ENCODE measurements at places on chromosomes 2 and 18.

DNA sequence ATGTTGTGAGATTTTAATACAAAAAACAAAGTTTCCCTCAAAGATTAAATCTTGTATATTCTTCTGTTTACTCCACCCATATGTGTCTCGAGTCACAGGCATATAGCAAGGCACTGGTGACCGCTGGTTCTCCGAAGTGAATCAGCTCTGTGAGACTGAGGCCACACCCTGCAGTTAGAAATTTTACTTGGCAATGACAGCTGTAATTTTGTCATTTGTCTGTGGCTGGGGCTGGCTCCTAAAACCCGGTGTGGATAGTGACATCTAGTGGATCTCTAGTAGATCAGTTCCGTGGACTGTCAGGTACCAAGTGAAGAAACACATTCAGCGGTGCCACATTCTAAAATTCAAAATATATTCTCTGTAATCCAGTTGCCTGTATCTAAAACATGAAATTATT is 278.0 kb downstream of the NEDD4L start:
- DNase-seq, result peak; percentile 49

DNA sequence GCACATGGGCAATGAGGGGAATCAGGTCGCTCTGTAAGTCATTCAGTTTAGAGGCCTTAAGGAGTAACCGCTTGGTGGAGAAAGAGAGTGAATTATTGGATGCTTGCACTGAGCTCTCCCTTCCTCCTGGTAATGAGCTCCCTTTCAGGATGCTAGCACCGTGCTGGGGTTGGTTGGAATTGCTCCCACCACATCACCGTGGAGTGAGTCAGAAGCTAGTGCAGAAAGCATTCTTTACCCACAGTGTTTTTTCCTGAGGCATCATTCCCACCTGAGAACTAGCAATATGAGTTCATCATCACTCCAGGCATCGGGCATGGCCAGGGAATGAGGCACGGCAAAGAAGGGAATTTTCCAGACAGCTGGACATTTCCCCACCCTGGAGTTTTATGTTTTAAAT is 57.6 kb downstream of the ITGB6 start:
- no peak for DNase-seq

- DNase-seq, result no peak
Measured at GRCh38 chr2:191065785-191066184, 51.8 kb upstream of the STAT1 start.

DNA sequence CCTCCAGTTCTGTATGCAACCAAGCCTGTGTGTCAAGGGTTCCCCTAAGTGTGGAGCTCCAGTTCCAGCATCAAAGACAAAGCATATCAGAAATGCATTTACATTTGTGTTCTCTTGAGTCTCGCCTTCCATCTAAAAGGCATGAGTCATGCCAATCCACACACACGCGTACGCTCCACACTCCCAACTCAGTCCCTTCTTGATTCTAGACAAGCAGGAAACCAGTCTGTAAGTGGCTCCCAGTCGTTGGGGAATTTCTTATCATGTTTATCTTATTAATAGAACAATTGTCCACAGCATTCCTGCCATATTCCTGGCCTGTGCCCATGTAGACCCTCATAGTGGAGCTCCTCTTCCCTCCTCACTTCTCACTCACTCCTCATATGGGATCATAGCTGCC is 86.4 kb upstream of the SLC35G4 start:
- no peak for DNase-seq

DNA sequence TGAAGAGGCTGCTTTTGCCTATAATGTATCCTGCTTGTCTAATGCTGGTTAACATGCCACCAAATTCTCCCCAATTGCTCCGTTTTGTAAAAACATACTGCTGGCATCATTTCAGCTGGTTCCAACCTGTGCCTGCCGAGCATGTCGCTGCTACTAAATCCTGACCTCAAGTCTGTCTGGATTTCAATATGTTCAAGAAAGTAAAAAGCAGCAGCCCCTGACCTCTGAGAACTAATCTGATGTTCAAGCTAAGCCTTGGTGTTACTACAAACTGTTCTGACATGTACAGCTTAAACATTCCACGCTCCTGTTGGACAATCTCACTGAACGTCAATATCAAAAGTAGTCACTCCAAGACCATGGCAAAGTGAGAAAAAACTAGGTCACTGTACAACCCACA is 46.3 kb downstream of the SFT2D3 start:
- DNase-seq, result no peak

DNA sequence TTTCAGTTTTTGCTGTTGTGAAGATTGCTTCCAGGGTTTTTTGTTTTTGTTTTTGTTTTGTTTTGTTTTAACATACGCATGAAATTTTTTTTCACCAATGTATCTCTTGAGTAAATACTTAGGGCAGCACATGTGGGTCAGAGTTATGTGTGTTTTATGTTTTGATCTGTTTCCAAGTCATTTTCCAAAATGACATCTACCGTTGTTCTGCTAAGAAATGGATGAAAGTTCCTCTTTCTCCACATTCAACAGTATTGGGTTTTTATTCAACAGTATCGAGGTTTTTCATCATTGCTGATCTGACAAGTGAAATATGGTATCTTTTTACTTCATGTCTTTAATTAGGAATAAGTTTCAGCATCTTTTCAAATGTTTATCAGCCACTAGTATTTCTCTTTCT is 16.7 kb downstream of the RNF144A start:
- DNase-seq, result no peak

DNA sequence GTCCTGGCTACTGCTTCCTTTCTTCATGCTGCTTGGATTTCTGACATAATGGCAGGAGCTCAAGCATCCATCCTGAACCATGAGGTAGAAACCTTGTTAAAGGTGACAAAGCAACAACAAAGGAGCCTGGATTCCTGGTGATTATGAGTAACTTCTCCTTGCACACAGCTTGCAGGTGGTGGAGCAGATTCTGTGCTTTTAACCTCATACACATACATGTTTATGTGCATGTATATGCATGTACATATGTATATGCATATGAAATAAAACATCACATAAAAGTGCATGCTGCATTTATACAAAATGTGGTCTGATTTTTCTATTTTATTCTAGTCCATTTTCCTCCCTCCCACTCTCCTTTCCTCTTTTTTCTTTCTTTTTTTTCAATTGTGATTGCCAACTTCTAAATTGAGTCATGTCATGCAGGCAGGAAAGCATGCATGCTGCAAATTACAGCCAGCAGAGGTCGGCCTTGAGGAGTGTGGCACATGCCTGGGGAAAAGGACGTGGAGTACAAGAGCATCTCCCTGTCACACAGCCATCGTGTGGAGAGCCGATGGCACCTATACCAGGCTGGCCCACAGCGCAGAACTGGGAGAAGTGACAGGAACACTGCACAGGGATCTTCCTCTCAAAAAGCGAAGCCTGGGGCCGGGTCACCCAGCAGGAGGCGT is 17.9 kb downstream of the LCT start:
- DNase-seq, result peak; percentile 10

DNA sequence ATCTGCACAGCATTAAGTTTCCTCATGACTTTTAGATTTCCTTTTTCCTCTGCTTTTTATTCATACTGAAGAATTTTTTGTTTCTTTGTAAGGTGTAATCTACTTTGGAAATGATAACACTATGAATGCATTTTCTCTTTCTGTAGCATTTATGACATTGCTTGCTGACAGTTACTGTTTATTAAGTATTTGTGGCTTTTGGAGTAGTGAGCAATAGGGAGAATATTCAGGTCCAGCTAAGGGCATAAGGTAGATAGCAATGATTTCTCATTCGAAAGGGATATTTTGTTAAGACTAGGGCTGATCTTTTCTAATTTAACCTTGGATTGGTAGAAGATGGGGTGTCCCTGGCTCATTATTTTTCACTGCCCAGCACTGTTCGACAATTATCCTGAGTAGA is 80.3 kb downstream of the XRCC5 start:
- DNase-seq, result no peak
